ENCODE measurements at places on chromosomes 4 and X.

- DNase-seq, result no peak
These were observed 34.2 kb upstream of the SULT1E1 start for GRCh38 chr4:69894186-69894585.

GRCh38 chr4:27006646-27007045 is 146.0 kb downstream of the STIM2 start:
- DNase-seq, result no peak

DNA sequence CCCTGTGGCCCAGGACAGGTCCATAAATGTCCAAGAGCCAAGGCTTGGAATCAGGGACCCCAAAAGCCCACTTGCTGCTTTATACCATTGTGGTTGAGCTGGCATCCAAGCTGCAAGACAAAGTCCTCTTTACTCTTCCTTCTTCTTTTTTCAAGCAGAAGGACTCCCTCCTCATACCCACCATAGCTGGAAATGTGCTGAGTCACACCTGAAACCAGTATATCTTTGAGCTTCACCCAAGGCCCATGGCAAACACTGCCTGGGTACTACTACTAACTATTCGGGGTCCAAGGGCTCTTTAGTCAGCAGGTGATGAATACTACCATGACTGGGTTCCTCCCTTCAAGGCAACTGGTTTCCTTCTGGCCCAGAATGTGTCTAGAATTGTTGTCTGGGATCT is 37.3 kb upstream of the NMU start:
- no peak for DNase-seq

DNA sequence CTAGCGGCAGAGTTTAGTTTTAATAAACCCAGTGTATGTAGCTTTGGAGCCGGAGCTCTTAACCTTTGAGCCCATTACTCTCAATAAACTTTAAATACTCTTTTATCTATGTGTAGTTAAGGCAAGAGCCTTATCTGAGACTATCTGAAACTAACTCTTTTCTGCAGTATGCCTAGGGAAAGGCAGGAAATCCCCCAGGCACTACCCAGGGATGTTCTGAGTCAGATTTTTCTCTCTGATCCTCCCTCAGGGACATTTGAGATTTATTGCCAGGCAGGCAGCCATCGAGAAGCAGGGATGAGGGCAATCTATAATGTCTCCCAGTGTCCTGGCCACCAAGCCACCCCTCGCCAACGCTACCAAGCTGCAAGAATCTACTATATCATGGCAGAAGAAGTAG is 39.1 kb downstream of the HEPH start:
- no peak for DNase-seq

Measured in GM12891 (cell line).